ENCODE measurements at places on chromosomes 4 and X.

DNA sequence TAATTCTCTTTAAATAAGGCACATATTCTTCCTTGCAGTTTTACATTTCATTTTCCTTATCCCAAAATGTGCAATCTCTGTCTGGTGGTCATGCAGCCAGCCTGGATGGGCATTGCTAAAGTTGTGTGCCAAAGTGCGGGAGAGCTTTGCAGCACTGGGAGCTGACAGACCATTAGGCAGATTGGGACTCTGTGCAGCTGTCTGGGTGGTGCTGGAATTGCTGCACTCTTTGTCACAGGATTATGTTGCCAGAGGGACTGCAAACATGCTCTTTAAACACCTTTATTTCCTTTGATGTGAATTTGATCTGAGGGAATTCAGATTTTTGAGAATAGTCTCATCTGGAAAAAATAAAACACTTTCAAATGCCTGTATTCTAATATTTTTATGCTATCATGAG is 956.2 kb upstream of the DIAPH2 start:
- no peak for DNase-seq

GRCh38 chrX:16558489-16558888 is 91.5 kb upstream of the S100G start:
- DNase-seq, result no peak

GRCh38 chrX:14896273-14896672 is 23.1 kb downstream of the MOSPD2 start:
- no peak for DNase-seq

- no peak for DNase-seq
Observed at GRCh38 chrX:77453190-77453589, 6.0 kb downstream of the FGF16 start.

DNA sequence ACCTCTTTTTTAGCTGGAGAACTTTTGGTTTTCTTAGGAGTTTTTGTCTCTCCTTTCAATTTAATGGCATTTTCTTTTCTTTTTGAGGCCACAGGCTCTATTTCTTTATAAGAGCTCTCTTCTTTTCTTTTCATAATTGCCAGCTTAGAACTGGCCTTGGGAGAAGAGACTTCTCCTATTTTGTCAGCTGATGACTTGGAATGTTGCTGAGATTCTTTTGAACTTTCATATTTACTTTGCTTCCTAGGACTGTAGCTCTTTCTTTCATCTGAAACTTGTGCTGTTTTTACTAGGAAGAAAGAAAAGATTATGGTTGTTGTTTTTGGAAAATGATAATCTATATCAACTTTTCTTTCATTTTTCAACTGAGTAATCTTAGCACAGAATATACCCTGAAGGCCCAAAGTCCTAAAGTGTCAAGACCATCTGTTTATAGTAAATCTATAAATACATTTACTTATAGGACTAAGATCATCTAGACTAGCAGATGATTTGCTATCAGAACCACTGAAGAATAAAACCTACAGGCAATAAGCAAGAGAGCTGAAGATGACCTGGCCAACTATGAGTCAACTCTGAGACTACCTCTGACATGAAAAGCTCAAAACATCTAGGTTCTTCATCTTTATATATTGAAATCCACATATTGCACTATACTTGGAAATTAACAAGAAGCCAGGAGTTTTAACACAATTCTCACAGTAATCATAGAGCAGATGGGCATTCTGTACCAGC is 45.6 kb downstream of the RFC1 start:
- no peak for DNase-seq

DNA sequence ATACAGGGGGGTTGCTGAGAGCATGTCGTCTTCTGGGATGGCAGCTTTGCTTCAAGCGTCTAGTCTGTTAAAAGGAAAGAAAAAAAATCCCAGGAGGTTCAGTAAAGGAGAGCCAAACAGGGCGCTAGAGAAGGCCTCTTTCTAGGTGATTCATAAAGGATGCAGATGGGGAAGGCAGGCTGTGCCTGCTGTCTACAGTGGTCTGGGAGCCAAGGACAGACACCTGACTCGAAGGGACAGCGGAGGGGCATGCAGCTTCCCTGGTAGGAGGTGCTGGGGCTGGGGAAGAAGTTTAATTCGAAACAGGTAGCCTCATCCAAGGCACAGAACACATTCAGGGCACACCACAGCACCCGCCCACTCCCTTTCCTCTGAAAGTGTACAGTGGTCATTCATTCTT is 19.9 kb downstream of the BCOR start:
- DNase-seq, result no peak

GRCh38 chr4:54664400-54664799 is 6.6 kb downstream of the KIT start:
- no peak for DNase-seq

GRCh38 chrX:71216485-71216884 is 6.5 kb upstream of the GJB1 start:
- no peak for DNase-seq

DNA sequence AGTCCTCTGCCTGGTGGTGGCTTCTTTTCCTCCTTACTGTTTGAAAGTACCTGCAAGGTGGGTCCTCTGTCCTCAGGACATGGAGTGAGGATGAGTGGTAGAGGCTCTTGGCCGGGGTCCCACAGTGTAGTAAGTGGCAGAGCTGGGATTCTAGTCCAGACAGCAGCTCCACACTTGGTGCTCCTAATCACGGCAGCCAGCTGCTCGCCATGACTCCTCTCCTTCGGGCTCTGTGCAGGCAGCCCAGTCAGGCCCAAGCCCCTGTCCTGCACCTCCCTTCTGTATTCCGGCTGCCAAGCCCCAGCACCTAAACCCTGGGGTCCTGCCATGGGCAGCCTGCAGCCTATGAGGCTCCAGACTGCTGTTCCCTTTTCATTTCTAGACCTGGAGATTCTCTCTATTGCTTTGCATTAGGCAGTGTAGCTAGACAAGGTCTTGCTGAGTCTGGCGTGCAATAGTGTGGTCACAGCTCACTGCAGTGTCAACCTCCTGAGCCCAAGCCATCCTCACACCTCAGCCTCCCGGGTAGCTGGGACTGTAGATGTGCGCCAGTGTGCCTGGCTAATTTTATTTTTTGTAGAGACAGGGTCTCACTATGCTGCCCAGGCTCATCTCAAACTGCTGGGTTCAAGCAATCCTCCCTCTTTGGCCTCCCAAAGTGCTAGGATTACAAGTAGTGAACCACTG is 24.9 kb downstream of the NSD2 start:
- DNase-seq, result no peak

DNA sequence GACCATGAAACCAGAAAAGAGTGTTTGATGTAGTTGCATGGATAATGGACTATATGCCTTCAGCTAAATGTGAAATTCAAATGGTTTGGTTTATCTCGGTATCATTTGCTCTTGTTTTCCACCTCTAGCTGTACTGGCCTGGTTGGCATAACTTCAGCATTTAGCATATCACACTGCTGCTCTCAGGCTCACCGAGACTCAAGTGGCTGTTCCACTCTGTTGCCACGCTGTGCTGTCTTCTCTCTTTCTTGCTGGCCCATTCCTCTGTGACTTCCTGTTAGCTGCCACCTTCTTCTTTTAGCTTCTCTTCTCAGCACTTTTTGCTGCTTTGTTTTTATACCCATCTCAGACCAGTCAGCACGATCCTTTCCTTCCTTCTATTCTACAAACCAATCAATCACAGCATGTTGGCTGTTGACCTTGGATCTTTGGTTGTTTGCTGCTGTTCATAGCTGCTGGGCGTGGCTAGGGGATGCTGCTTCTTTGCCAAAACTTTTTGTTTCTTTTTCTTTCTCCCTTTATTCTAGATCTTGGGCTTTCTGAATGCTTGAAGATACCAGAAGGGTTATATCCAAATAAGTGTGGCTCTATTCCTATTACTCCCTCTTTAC is 24.0 kb downstream of the INTS6L start:
- DNase-seq, result no peak

- DNase-seq, result no peak
Observed at GRCh38 chr4:156420623-156421022, 467.0 kb upstream of the CTSO start.

GRCh38 chr4:8523766-8524165 is 56.4 kb upstream of the GPR78 start:
- no peak for DNase-seq

- no peak for DNase-seq
Observed at GRCh38 chr4:182547435-182547834, 304.2 kb downstream of the TENM3 start.

GRCh38 chrX:54865208-54865607 is 55.4 kb upstream of the TRO start:
- no peak for DNase-seq

GRCh38 chr4:121192480-121192879 is 28.4 kb upstream of the TNIP3 start:
- DNase-seq, result no peak

DNA sequence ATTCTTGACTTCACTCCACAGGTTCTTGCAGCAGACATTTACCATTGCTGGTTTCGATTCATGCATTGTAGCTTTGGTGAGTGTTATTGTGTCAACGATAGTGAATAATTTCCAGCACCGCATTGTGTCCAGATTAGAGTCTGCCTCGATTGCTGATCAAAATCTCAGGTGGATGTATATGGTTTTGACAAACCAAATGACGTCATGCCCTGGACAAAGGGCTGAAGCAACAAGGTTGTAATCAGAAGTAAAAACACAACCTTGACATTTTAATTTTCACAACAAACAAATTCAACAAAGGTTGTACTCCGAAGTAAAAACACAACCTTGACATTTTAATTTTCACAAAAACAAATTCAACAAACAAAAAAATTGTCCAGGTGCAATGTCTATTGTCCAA is 81.1 kb upstream of the WWC2 start:
- no peak for DNase-seq

DNA sequence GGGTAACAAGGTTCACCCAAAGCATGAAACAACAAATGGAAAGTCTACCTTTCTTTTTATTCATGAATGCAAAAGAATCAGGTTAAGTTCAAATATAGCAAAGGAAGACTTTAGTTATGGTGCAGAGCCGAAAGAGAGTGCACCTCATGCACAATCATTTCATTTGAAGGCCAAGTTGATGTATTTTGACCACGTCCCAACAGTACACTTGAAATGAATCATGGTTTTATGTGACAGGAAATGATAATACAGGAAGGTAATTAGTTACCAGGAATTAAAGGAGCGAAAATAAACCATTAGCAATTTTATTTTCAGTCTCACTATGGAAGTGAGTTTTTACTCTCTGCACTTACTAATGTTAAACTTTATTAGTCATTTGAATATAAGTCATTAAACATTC is 281.2 kb upstream of the DIAPH2 start:
- no peak for DNase-seq

DNA sequence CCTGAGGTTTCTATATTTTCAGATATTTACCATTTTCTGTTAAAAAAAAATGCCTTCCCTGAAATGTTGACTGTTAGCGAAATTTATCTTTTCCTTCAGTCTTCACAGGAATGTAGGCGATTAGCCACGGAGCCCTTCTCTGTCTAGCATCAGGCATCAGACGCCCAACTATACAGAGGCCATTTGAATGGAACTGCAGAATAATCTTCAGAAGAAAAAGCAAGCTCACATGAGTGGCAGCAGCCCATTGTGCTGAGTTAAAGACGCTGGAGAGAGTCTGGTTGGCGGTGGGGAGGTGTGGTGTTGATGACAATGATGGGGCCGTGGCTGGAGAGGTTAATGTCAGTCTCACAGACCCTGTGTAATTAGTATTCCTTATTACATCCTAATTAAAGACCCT is 196.8 kb upstream of the LEF1 start:
- DNase-seq, result no peak

DNA sequence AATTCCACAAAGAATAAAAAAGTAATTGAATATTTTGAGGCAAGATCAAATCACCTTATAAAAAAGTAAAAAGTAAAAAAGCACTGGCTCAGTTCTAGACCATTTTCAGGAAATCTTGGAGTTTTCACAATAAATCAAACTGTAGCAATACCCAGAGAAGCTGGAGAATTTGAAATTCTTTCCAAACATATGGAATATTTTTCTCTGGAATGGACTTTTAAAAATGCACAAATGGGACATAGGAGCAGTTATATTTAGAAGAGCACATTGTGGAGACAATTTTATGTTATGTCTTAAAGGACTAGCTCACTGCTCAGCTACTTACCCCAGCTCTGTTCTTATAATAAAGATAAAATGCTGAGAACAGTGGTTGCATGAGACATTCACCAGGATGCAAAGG is 211.9 kb upstream of the KIT start:
- no peak for DNase-seq

DNA sequence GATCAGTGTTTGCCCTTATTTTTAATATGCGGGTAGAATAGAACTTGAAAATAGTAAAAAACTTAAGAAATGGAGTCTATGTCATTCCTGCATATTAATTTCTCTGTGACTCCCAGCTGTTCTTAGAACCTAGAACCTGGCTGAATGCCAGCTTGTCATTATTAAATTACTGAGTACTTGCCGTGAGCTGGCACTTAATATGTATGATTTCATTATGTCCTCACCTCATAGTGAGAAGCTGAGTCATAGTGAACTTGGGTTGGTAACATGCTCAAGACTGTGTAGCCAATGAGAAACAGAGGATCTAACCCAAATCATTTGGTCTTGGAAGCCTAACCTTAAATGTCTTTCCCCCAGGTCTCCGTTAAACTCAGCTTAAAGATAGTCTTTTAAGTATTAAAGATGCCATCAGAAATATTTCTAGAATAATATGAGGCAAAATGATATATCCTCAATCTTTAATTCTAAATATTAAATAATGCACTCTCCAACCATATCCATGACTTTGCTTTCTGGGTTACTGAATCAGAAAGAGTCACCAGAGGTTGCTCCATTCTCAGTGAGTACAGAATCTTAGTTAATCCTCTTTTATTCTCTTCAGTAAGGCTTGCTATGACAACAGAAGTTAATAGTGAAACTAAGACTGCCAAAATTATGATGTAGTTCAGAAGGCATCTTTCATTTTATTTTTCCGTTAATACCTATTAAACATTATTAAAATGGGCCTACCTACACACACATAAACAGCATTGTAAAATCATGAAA is 58.6 kb upstream of the TLL1 start:
- DNase-seq, result no peak

DNA sequence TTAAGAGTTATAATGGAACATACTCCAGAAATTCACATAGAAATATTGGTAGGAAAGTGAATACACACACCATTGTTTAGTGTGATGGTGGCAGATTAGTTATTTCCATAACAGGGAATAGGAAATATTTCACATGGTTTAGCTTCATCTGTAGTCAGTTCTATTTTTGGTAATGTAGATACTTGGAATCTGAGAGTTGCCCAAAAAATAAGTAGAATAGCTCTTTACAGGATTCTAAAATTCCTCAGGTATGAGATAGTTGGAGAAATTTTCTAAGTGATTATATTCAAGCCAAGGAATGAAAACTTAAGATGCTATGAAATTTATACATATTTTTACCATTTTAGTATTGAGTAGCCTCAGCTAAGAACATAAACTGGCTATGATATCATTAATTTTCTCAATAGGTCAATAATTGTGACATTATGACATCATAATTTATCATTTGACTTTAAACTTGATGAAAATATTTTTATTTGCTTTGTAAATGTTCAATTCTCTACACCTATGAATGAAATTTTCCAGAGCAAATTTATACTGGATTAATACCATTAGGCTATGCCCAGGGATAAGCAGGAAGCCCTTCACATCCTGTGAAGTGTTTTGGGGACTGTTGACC is 35.8 kb downstream of the CPEB2 start:
- DNase-seq, result no peak
